ENCODE measurements at places on chromosomes 7 and 10.

GRCh38 chr7:44189286-44189992, at the start of gene GCK:
Gene GCK, minus strand, starts transcription at chr7:44189439. Its CDS starts 486 bp downstream, at chr7:44188953.
- DNase-seq = peak; percentile 66

DNA sequence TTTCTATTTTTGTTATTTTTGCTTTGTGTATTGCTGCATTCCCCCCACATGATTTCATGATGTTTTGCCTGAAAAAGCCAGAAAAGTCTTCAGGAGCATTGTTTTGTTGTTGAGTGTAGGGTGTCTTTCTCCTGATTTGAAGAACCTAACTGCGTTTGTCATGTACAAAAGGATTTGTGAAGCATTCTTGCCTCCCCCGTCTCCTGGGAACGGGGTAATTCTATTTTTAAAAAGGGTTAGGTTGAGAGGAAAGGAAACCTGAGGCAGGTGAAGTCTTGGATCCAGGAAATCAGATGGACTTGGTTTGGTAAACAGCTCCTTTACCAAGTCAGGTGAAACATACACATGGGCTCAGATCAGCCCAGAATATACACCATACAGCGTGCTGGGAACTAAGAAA, 26.0 kb upstream of the BTBD16 start:
- peak; percentile 29 for DNase-seq

DNA sequence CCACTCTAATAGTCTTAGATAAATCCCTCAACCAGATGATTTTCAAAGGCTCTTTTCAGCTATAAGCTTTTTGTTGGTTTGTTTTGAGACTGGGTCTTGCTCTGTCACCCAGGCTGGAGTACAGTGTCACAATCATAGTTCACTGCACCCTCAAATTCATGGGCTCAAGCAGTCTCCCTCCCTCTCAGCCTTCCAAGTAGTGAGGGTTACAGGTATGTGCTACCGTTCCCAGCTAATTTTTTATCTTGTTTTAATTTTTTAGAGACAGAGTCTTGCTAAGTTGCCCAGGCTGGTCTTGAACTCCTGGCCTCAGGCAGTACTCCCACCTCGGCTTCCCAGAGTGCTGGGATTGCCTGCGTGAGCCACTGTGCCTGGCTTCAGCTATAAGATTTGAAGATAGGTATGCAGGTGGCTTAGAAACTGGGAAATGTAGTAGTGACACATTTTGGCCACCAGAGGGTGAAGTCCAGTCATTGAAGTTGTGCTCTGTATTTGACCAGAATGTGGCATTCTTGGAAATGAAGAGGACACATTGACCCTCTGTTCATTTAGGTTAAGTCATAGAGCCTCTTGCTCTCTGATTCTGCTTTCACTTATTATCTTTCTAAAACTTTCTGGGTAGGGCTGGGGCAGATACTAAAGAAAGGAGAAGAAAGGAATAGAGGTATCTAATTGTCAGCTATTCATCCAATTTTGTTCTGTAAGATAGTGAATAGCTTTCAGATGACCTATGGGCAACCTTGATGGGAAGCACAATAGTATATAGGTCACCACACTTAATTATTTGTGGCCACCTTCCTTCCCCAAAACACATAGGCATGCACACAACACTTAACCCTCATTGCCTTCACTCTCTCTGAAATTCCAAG, 36.0 kb downstream of the R3HCC1L start:
- no peak for DNase-seq

GRCh38 chr10:8361510-8361844, 307.0 kb downstream of the GATA3 start:
- DNase-seq = no peak

GRCh38 chr7:5361446-5362127, 62.0 kb downstream of the TNRC18 start:
- no peak for DNase-seq

DNA sequence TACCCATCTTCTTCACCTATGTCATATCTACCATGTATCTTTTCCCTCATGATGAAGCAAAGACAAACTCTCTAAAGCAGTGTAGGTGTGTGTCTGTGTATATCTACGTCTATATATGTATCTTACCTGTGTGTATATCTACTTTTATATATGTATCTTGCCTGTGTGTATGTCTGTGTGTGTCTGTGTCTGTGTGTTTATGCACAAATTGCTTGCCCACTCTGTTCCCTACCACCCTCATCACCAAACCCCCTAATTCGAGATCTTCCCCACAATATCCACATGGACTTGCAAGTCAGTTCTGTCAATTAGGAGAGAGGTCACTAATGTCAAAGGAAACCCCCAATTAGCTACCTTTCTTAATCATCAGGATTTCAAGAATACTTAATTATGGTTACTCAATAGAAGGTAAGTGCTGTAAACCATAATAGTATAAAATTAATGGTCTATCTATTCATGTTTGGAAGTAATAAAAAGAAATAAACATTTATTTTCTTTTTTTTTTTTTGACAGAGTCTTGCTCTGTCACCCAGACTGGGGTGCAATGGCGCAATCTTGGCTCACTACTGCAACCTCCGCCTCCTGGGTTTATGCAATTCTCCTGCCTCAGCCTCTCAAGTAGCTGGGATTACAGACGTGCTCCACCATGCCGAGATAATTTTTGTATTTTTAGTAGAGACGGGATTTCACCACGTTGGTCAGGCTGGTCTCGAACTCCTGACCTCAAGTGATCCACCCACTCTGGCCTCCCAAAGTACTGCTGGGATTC, 43.6 kb downstream of the ANKRD61 start:
- DNase-seq = no peak

DNA sequence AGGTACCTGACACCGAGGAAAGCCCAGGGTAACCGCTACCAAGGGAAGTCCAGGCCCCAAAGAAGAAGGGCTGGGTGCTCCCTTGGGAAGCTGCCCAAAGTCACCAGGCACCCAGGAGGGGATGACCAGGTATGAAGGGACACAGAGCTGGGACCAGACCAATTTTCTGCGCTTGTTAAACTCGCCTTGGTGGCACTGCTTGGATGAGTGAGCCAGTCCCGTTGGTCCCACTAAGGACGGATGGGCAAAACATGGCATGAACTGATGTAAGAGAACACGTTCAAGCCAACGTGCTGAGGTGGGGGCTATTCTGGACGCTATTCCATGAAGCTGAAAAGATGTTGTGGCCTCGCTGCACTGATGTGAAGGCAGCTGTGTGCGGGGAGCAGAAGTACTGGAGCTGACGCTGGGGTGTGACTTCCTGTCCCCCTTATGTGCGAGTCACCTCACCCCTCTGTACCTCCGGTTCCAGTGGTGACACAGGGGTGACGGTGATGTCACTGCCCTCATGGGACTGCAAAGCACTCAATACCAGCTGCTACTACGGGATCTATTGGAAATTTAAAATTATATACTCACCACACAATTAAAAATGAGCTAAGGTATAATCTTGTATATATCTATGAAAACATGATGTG, 73.6 kb downstream of the COBL start:
- no peak for DNase-seq

- DNase-seq = no peak
These were observed 8.6 kb downstream of the SCIN start for GRCh38 chr7:12578930-12579640.

- no peak for DNase-seq
These were observed 198.3 kb downstream of the RPS24 start for GRCh38 chr10:78231939-78232338.

Measured in NCI-H2029 (cell line).